ENCODE measurements at places on chromosomes 6 and 20. TPM values are rescaled to one million over a fixed set of nuclear protein-coding genes. Genes with fewer than 3 reads are reported as not detected.

DNA sequence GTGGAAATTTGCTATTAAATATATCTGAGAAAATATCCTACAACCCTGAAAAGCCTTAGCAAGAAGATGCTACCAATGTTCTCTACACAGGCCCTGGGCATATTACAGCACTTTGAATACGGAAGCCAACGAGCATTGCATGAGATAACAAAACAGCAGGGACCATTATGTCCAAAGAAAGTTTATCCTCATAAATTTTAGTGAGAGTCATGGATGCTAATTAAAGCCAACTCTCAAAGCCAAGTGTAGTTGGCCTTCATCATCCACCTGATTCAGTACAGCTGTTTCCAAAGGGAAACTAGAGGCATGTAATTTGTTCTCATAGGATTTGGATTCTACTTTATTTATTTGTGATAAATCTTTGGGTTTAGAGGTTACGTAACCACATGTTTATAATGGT lies 564.8 kb downstream of the RFPL4B start:
- peak overlapping the region; percentile 69 for H3K27ac ChIP-seq
- no peak overlapping the region for H3K4me3 ChIP-seq
- DNase-seq: no peak
- peaks cover 15% of the 10 kb centered on the region for H3K4me1 ChIP-seq
- no peaks in the 10 kb centered on the region for H3K27me3 ChIP-seq

GRCh38 chr6:121838842-121839241 lies 403.4 kb downstream of the GJA1 start:
- DNase-seq: peak; percentile 59
- H3K36me3 ChIP-seq: no peaks in the 10 kb centered on the region
- H3K27me3 ChIP-seq: no peaks in the 10 kb centered on the region
- no peak overlapping the region for H3K4me3 ChIP-seq
- peaks cover 17% of the 10 kb centered on the region for H3K4me1 ChIP-seq

DNA sequence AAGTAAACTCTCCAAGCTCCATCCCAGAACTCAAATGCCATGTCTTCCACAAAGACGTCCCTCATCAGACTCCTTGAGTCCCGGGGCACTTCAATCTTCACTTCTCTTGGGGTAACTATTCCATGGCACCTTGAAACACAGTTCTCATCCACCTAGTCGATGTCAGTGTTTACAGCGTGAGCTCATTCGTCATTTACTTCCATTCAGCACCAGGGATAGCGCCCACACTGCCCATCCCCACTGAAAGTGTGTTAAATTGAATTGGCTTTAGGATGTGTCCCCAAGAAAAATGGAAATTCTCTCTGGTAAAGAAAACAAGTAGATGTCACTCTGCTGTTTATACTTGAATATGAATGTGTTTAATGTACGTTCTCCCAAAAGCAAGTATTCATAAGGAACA lies 31.3 kb downstream of the KCNK15 start:
- no peak for DNase-seq
- H3K4me1 ChIP-seq: no peaks in the 10 kb centered on the region
- no peak overlapping the region for H3K4me3 ChIP-seq

DNA sequence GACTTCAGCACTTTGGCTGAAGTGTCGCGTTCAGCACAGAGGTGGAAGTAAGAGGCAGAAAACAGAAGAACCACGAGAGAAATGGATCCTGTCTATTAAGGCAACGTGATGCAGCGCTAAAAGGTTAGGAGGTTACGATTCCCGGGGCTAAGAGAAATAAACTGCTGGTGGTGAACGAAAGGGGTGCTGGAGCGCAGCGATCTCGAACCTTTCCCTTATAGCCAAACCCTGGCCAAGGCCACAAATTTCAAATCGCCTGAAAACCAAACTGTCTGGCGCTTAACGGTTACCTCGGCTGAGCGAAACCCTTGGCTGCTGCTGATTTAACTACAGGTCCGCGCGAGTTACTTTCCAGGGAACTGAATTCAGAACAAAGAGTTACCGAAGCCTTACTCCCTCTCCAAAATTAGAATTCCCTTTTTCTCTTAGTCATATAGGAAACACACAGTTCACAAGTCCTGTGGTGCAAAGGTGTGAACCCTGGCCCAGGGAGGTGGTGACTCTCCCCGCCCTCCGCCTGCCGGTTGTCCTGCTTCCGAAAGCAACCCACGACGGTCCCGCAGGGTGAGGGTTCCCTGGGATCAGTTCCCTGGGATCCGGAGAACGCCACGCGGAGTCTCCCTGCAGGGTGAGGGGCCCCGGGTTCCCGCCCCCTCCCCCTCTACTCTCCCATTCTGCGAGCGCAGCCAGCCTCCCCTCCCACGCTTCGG lies 1.3 kb upstream of the SLC35D3 start:
- H3K4me1 ChIP-seq: peaks cover 36% of the 10 kb centered on the region
- H3K4me3 ChIP-seq: peak overlapping the region; percentile 73
- H3K27me3 ChIP-seq: peaks cover 76% of the 10 kb centered on the region
- peaks cover 5% of the 10 kb centered on the region for H3K36me3 ChIP-seq

- DNase-seq: no peak
- no peaks in the 10 kb centered on the region for H3K4me1 ChIP-seq
- no peaks in the 10 kb centered on the region for H3K36me3 ChIP-seq
- H3K4me3 ChIP-seq: no peak overlapping the region
Observed at GRCh38 chr6:106925948-106926347, 48.6 kb downstream of the CD24 start.

DNA sequence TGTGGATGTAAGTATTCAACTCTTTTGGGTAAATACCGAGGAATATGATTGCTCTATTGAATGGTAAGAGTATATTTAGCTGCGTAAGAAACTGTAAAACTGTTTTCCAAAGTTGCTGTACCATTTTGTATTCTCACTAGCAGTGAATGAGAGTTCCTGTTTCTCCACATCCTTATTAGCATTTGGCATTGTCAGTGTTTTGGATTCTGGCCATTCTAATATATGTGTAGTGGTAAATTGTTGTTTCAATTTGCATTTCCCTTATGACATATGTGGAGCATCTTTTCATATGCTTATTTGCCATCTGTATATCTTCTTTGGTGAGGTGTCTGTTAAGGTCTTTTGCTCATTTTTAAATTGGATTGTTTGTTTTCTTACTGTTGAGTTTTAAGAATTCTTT lies 29.3 kb upstream of the KAT14 start:
- no peaks in the 10 kb centered on the region for H3K4me1 ChIP-seq
- H3K27ac ChIP-seq: no peak overlapping the region
- peaks cover 10% of the 10 kb centered on the region for H3K27me3 ChIP-seq
- no peak for DNase-seq

- H3K27me3 ChIP-seq: no peaks in the 10 kb centered on the region
- peaks cover 13% of the 10 kb centered on the region for H3K4me1 ChIP-seq
- H3K36me3 ChIP-seq: no peaks in the 10 kb centered on the region
- H3K27ac ChIP-seq: no peak overlapping the region
- H3K4me3 ChIP-seq: no peak overlapping the region
- DNase-seq: no peak
Observed at GRCh38 chr6:83511266-83511665, 1.1 kb upstream of the PRSS35 start.

DNA sequence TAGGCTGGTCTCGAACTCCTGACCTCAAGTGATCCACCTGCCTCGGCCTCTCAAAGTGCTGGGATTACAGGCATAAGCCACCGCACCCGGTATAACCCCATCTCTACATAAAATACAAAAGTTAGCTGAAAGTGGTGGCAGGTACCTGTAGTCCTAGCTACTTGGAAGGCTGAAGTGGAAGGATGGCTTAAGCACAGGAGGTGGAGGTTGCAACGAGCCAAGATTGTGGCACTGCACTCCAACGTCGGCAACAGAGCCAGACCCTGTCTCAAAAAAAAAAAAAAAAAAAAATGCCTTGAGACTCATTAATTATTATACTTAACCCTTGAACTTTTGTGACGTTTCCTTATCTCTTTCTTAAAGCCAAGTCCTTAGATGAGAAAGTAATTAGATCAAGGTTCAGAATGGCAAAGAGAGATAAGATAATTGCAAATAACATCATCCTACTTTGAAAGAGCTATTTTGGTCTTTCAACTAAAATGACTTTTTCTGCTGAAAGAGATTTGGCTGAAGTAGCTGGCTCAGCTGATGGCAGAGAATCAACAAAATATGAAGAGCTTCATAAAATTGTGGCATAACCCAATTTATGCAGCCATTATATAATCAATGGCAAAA lies 4.7 kb upstream of the SHLD1 start:
- no peak overlapping the region for H3K27ac ChIP-seq
- H3K27me3 ChIP-seq: no peaks in the 10 kb centered on the region
- H3K4me1 ChIP-seq: peaks cover 5% of the 10 kb centered on the region
- no peak for DNase-seq
- no peak overlapping the region for H3K4me3 ChIP-seq

- H3K4me1 ChIP-seq: peaks cover 43% of the 10 kb centered on the region
- H3K27ac ChIP-seq: peak overlapping the region; percentile 34
- DNase-seq: no peak
- H3K4me3 ChIP-seq: no peak overlapping the region
- H3K36me3 ChIP-seq: no peaks in the 10 kb centered on the region
- H3K27me3 ChIP-seq: peaks cover 5% of the 10 kb centered on the region
Observed at GRCh38 chr20:23116311-23117089, 30.4 kb upstream of the CD93 start.

DNA sequence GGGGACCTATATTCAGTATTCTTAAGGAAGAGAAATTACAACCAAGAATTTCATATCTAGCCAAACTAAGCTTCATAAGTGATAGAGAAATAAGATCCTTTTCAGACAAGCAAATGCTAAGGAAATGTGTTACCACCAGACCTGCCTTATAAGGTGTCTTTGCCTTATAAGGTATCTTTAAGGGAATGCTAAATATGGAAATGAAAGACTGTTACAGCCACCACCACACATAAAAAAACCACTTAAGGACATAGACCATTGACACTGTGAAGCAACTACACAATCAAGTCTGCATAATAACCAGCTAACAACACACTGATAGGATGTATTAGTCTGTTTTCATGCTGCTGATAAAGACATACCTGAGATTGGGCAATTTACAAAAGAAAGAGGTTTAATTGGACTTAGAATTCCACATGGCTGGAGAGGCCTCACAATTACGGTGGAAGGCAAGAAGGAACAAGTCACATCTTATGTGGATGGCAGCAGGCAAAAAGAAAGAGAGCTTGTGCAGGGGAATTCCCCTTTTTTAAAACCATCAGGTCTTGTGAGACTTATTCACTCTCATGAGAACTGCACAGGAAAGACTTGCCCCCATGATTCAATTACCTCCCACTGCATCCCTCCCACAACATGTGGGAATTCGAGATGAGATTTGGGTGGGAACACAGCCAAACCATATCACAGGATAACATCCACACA lies 119.2 kb upstream of the LAMA2 start:
- no peaks in the 10 kb centered on the region for H3K4me1 ChIP-seq
- H3K27ac ChIP-seq: no peak overlapping the region
- H3K36me3 ChIP-seq: no peaks in the 10 kb centered on the region
- H3K4me3 ChIP-seq: no peak overlapping the region
- H3K27me3 ChIP-seq: no peaks in the 10 kb centered on the region

- no peak for DNase-seq
- H3K36me3 ChIP-seq: peaks cover 20% of the 10 kb centered on the region
- H3K4me3 ChIP-seq: no peak overlapping the region
- H3K4me1 ChIP-seq: peaks cover 38% of the 10 kb centered on the region
Observed at GRCh38 chr6:130851026-130851425, 23.8 kb downstream of the SMLR1 start.

GRCh38 chr6:86949771-86950170 lies 12.4 kb downstream of the HTR1E start:
- no peak for DNase-seq
- no peaks in the 10 kb centered on the region for H3K4me1 ChIP-seq
- peaks cover 6% of the 10 kb centered on the region for H3K27me3 ChIP-seq
- no peak overlapping the region for H3K4me3 ChIP-seq

DNA sequence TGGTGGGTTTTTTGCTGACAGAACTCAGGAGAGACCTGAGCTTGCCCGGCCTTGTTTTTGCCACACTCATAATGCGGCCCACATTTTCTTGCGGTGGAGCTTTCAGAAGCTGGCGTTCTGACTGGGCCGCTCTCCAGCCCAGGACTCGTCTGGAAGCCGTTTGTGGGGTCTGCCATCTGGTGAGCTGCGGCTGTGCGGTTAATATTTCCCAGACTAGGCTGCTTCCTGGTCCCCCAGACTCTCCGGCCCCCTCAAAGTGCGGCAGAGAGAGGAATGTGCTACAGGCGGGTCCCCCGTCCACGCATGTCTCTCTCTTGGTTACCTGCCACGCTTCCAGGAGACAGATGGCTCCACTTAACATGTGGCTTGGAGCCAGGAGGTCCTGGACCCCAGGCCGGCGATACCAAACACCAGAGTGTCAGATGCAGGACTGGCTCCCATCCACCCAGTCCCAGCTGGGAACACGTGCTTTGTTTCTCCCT lies 128.9 kb upstream of the PMEPA1 start:
- H3K27me3 ChIP-seq: peaks cover 4% of the 10 kb centered on the region
- no peak overlapping the region for H3K27ac ChIP-seq
- DNase-seq: no peak
- H3K4me3 ChIP-seq: no peak overlapping the region
- no peaks in the 10 kb centered on the region for H3K36me3 ChIP-seq

DNA sequence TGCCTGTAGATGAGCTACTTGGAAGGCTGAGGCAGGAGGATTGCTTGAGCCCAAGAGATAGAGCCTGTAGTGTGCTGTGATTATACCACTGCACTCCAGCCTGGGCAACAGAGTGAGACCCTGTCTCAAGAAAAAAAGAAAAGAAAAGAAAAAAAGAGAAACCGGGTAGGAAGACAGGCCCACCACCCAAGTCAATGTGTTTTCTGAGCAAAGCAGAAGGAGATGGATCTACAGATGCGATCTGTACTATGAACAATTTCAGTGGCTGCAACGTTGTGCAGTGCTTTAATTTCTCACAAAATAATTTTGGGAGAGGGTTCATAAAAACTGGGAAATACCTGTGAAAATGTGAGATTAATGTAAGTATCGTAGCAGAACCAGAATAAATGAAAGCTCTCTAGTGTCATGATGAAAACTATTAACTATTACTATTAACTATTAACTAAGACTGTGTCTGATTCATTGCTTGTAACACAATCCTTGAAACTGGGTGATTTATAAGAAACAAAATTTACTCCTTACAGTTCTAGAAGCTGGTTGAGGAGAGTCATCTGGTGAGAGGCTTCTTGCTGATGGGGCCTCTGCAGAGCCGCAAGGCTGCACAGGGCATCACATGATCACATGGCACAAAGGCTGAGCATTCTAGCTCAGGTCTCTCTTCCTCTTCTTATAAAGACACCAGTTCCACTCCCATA lies 233.1 kb upstream of the ZNF217 start:
- H3K27me3 ChIP-seq: no peaks in the 10 kb centered on the region
- no peak for DNase-seq
- H3K4me3 ChIP-seq: no peak overlapping the region
- peaks cover 35% of the 10 kb centered on the region for H3K4me1 ChIP-seq
- no peaks in the 10 kb centered on the region for H3K36me3 ChIP-seq

- H3K27ac ChIP-seq: peak overlapping the region; percentile 93
- DNase-seq: no peak
- H3K27me3 ChIP-seq: no peaks in the 10 kb centered on the region
- H3K4me1 ChIP-seq: peaks cover 77% of the 10 kb centered on the region
- H3K4me3 ChIP-seq: peak overlapping the region; percentile 100
Observed at GRCh38 chr6:137868721-137869548, 1.9 kb downstream of the TNFAIP3 start.

Gene GRM1
- 6.7 TPM for total RNA-seq

Gene ZNF217
- 5.4 TPM for total RNA-seq

Gene COL10A1
- 0.05 TPM for total RNA-seq
